ENCODE measurements at places on chromosomes 4 and X.

DNA sequence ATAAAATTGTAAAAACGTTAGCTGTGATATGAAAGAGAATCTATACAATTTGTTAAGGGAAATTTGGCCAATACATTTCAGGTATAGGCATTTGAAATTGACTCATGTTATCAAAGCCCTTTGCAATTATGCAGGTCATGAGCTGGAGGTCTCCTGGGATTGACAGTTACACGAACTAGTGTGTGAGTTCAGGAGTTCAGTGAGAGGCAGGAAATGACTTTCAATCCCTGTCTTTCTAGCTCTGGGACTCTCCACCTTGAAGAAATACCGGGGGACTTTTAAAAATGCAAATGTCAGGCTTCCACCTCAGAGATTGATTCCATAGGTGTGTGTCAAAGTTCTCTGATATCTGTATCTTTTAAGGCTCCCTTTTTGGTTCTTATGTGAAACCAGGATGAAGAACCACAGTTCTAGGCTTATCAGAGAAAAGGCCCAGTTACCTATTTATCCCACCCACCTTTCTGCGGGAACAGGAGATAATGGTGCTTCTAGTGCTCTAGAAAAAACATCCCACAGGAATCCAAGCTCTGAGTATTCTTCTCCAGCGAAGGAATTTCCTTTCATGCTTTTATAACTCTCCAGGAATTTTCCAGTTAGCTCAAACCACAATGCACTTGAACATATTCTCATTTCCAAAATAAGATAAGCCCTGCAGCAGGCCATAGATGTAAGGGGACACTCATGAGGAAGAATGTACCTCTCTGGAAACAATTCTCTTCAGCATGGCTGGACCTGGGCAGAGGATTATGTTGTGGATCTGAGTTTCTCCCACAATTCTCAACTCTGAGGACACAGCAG, 501.0 kb downstream of the IDS start:
- DNase-seq = no peak

- no peak for DNase-seq
Measured at GRCh38 chrX:25175743-25176142, 160.0 kb upstream of the ARX start.

DNA sequence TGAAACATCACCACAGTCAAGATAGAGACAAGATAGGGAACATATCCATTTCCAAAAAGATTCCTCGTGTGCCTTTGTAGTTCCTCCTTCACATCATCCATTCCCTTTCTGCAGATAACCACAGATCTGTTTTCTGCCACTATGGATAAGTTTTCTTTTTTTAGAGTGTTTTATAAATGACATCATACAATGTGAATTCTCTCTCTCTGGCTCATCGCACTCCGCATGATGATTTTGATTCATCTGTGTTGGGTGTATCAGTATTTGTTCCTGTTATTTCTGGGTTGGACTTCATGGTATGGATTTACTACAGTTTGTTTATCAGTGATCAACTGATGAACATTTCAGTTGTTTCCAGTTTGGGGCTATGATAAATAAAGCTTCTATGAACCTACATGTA, 23.2 kb upstream of the ANXA3 start:
- DNase-seq = no peak

DNA sequence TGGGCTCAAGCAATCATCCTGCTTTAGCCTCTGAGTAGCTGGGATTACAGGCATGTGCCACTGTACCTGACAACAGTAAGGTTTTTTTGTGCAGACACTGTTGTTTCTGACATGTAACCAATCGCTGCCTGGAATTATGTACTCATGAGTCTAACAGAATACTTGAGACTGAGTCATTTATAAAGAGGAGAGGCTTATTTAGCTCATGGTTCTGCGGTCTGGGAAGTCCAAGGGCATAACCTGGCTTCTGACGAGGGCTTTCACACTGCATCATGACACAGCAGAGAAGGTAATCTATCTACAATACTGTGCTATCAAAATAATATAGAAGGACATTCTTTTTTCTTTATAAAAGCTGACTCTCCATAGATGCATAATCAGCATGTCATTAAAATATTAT, 115.5 kb upstream of the STOX2 start:
- DNase-seq = no peak

DNA sequence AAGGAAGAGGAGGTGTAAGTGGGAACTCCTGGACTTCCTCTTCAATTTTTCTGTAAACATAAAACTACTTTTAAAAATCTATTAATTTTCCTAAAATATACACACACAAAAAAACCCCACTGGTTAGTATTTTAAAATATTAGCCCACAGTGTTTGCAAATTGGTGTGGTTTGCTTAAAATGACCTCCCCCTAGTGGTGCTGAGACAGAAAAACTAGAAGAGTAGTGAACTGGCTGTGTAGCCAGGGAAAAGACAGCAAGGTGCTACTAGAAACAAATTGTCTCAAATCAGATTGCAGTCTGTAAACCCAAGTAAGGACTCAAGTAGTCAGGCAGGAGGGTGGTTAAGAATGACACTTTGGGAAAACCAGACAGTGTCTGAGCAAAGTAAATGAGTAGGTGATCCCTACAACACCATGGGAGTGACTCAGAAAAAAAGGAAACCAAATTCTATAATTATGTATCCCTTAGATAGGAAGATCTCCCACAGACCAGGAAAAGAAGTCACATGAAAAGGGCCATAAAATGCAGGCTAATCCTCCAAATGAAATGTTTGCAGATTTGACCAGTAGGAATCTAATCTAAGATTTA, 26.0 kb downstream of the AMTN start:
- DNase-seq = peak; percentile 10

DNA sequence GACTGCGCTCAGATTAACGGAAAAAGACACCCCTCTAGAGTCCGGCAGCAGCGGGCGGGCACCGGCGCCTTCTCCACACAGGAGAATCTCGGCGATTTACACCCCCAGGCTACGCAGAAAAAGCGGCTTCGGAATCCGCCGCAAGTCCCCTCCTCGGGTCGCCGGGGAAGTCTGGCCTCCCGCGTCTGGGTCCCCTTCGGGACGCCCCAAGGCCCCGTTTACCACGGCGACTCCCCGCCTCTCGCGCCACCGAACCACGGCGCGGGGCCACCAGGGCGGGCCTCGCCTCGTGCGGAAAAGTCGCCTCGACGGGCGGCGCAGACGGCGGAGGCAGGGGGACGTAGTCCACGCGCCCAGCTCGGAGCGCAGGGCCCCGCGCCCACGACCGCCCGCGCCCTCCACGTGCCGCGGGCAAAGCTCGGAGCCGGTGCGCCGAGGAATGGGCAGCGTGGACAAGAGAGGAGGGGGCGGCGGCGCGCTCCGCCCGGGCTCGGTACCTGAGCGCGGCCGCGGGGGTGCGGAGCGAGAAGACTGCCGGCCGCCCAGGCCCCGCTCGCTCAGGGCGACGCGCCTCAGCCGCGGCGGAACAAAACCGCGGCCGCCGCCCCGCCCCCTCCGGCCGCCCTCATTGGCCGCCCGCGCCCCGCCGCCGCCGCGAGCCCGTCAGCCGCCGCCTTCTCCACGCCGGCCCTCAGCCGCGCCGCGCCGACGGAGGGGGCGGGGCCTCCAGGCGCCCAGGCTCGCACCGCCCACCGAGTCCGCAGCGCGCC, at the start of gene FAM53A:
FAM53A (minus strand) TSS at position 578 of the 770 bp plus-strand sequence. CDS start 15,572 bp downstream, outside the sequence.
- no peak for DNase-seq

- DNase-seq = no peak
Measured at GRCh38 chr4:175394208-175394607, 417.9 kb downstream of the GPM6A start.

GRCh38 chr4:2734612-2735011, 21.5 kb downstream of the TNIP2 start:
- DNase-seq = peak; percentile 23

DNA sequence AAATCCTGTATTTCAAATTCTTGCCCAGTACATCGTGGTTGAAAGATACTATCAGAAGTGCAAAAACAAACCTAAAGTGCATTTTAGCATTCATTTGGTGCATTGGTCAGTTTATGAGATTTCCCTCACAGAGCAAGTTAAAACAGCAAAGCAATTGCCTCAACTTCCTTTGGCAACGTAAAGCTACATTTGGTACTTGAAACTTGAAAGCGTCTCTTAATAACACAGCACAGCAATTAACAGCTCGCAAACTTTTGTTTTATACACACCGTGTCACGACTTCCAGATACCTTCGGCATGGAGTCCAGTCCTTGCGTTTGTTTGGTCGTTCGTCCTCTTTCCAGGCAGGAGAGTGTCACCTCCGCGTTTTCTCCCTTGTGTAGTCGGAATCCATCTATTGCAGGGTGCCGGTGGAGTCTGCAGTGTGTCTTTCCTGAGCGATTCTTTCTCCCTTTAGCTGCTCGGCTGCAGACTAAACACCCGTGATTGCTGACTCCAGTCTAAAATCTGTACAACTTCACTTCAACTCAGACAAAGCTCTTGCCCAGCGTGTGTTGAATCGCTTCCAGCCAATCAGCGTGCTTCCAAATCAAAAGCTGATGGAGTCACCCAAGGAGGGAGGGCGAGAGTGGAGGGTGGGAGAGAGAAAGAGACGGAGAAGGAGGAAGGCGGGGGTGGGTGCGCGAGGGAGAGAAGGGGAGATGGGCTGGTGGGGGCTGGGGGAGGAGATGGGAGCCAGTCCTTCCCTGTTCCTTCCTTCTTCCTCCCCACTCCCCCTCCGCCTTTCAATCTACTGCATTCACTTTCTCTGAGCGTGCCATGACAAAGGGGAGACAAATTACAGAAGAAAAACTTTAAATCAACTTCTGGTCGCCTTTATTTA, at the start of gene PCDH18:
PCDH18 (minus strand) TSS at position 509 of the 883 bp plus-strand sequence; CDS start at position 103, 406 bp downstream.
- DNase-seq = no peak

- DNase-seq = peak; percentile 62
Measured at GRCh38 chr4:183987987-183988392, 82.9 kb downstream of the STOX2 start.

GRCh38 chr4:154039435-154040343, 250.8 kb upstream of the SFRP2 start:
- DNase-seq = no peak

DNA sequence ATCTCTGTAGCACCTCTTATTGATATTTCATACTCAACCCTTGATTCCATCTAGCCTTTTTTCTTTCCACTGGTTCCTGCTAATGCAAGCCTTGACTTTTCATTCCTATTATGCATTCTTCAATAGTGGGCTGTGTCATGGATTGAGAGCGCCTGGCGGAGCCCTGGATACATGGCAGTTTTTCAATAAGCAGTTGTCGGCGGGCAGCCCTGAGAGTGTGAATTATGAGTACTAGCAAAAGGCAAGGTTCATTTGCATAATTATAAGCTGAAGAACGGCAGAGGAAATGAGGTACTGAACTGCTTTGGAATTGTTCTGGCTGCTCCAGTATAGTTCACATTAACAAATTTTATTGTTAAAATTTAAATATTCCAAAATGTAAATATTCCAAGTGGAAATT, 339.7 kb upstream of the VCX start:
- DNase-seq = no peak

DNA sequence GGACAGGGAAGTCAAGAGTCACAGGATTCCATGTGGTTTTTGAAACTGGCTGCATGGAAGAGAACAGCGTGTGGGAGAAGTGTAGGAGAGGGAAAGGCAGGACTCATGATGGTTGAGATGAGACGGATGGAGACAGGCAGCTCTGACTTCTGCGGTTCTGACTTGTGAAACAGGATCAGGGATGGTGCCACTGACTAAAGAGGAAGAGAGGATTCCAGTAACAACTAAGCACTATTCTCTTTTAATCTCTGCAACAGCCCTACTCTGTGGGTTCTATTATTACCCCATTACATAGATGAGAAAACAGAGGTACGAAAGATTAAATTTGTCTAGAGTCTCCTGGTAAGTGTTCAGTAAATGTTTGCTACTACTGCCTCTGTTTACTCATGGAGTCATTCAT, 156.3 kb downstream of the CBR4 start:
- no peak for DNase-seq

- DNase-seq = no peak
Measured at GRCh38 chrX:38878641-38879340, 77.5 kb downstream of the MID1IP1 start.

DNA sequence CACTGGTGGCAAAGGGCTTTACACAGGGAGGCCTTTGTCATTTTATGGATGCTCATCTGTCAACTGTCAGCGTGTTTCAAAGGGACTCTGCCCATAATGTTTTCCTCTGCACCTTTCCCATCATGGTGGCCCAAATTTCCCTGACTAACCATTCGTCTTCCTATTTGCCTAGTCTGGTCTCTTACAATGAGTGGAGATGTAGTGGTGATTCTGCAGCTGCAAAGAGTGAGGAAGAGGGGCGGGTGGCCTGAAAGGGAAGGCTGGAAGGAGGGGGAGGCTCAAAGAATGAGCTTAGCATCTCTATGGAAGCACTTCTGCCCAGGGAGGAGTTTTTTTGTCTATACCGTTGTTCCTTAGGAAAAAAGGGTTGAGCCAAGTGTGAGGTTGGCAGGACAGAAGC, 447.5 kb downstream of the NKX6-1 start:
- no peak for DNase-seq

- DNase-seq = no peak
Measured at GRCh38 chr4:41366911-41367517, 110.3 kb downstream of the UCHL1 start.

GRCh38 chrX:139058831-139059495, 347.4 kb upstream of the FGF13 start:
- no peak for DNase-seq

DNA sequence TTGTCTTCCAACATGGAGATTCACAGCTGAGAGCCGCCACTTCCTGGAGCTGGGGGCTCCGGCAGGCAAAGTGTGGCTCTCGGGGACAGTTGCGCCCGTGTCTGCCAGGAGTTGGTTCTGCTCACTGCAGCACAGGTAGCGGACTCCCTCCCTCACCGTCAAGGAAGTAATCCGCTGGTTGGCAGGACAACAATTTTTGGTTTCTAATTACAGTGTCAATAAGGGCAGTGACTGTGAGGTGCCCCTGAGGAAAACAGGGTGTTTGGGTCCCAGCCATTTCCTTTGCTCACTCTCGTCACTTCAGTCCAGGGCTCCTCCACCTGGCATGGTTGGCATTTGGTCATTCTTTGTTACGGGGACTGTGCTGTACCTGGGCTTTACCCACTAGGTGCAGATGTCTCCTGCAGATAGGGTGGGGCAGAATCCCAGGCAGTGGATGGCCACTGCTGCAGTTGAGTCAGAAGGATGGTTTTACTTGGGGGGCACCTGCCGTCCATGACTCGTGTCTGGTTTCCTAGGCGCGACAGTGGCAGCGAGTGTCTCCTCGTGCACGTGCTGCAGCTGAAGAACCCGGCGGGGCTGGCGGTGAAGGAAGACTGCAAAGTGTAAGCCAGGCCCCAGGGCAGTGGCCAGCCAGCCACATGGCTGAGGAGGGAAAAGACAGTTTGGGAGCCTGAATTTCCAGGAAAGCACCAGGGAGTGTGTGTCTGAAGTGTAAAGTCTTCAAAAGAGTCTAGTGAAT, 32.1 kb upstream of the CLCN4 start:
- DNase-seq = no peak

GRCh38 chr4:60683357-60683756, 516.8 kb upstream of the ADGRL3 start:
- DNase-seq = no peak

GRCh38 chr4:20418861-20419451, 167.3 kb downstream of the SLIT2 start:
- DNase-seq = peak; percentile 74

- no peak for DNase-seq
Measured at GRCh38 chr4:172619218-172619617, 549.4 kb upstream of the GALNT7 start.

- no peak for DNase-seq
Measured at GRCh38 chr4:75484190-75484589, 30.0 kb downstream of the RCHY1 start.

- no peak for DNase-seq
Measured at GRCh38 chr4:140092094-140092851, 61.7 kb downstream of the MAML3 start.
